ENCODE measurements at places on chromosomes 7 and 10.

- DNase-seq, result peak; percentile 57
Measured at GRCh38 chr7:146176860-146177259, 60.3 kb downstream of the CNTNAP2 start.

DNA sequence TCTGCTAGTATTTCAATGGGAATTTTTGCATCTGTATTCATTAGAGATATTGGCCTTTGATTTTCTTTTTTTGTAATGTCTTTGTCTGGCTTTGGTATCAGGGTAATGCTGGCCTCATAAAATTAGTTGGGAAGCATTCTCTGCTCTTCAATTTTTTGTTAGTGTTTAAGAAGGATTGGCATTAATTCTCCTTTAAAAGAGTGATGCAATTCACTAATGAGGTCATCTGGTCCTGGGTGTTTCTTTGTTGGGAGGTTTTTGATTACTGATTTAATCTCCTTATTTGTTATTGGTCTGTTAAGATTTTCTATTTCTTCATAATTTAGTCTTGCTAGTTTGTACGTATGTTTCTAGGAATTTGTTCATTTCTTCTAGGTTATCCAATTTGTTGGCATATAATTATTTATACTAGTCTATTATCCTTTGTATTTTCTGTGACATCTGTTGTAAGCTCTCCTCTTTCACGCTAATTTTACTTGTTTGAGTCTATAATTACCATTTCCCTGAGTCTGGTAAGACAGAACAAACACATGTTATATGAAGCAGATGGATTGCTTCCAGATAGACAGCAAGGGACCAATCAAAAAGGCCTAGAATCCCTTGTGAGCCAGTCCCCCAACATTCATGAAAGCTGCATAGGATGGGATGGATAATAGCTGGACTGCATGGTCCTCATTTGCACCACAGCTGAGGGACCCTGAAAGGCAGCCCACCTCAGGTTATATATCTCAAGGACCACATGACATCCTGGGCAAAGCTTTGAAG is 54.4 kb downstream of the MTPAP start:
- no peak for DNase-seq

- no peak for DNase-seq
Measured at GRCh38 chr10:62454687-62455397, 80.7 kb downstream of the ZNF365 start.

- DNase-seq, result no peak
Measured at GRCh38 chr7:90502539-90502938, 33.1 kb downstream of the PTTG1IP2 start.

DNA sequence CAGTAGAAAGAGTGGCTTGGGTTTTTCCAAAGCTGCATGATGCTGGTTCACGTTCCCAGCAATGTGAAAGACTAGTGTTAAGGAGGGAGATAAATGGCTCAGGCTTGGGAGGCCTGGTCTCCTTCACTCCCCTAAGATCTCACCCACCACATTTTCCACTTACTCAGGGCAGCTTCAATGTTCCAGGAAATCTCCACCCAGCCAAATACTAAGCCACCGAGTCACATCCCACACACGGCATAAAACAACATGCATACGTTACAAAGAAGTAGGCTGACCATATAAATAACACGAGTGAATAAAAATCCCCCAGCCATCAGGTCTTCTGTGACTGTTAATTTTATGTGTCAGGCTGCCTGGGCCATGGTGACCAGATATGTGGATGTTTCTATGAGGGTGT is 303.5 kb downstream of the SFMBT2 start:
- no peak for DNase-seq

DNA sequence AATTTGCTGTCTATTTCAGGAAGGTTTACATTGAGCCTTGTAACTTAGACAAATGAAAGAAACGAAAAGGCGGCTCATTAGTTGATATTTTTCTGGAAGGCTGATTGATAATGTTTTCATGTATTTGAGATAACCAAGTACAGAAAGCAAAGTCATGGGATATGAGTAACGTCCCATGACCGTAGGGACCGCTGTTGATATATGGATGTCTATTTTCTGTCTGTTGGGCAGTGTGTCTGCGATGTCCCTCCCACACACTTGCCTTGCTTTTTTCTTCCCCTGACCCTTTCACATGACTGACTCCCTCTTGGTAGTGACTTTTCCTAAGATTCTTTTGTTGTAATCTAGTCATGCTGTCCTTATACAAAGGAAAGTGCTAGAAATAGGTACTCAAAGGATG is 57.0 kb upstream of the GPR158 start:
- no peak for DNase-seq

DNA sequence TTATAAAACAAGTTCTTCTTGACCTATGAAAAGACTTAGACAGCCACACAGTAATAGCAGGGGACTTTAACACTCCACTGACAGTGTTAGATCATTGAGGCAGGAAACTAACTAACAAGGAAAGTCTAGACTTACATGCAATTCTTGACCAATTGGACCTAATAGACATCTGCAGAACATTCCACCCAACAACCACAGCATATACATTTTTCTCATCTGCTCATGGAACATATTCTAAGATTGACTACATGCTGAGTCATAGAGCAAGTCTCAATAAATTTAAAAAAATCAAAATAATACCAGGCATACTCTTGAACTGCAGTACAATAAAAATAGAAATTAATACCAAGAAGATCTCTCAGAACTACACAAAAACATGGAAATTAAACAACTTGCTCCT is 219.5 kb upstream of the HPS1 start:
- DNase-seq, result no peak

DNA sequence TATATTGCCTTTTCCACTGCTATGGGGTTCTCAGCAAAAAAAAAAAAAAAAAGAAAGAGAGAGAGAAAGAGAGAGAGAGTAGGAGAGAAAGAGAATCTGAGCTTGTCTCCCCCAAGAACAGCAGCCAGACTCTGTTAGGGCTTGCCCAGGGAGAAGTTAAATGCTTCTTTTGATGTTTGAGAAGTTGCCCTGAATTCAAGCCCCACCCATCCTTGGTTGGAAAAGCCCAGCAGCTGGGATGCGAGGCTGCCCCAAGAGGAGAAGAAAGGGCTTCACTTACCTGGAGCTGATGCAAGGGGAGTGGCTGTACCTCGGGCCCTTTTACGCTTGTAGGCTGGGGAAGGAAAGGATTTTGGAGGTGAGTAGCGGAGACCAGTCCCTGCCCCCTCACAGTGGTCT is 20.9 kb upstream of the MGMT start:
- no peak for DNase-seq

Measured in NCI-H2029 treated with DMSO at 0.1 percent for 48 hours (cell line).